ENCODE measurements at places on chromosomes 6 and 20.

GRCh38 chr6:127367023-127367375, 23.6 kb upstream of the ECHDC1 start:
- no peak for DNase-seq

DNA sequence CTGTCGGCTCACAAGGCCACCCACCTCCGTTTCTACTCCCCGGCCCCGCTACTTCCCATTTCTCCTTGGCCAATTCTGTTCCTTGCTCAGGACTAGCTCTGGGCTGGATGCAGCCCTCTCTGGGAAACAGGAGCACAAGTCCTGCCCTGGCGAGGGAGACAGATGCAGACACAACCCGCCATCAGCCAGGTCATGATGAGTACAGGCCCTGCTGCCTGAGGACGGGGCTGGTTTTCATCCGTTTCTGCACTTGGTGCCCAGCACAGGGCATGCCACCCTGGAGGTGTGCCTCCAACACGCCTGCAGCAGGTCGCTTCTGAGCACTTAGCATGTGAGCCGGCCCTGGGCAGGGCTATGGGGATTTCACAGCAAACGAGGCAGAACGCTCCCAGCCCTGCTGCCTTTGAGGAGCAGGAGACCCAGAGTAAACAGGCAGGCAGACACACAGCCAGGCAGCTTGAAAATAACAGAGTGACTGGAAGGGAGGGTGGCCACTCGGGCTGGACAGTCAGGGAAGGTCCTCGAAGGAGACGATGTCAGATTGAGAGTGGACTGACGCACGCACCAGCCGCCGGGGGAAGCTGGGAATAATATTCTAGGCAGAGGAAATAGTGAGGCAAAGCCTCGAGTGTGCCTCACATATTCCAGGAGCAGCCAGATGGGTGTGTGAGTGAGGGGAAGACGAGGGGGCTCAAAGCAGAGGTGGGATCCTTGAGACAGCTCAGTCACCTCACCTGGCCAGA, 21.2 kb upstream of the VSTM2L start:
- DNase-seq: no peak

DNA sequence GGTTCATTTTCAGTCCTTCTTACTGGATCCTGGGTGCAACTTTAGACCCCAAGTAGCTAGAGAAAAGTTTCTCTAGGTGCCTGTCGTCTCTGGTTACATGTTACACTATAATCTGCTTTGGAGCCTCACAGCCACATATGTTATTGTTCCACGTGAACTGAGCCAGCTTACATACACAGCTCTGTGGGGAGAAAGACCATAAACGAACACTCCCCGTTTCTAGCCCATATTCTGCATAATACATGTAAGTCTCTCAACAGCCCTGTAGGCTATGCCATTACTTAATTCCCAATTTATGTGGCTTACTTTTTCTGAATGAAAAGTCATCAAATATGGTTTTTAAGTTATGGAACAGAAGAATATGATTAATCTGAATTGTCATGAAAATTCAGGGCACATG, 233.8 kb downstream of the BCKDHB start:
- no peak for DNase-seq

GRCh38 chr6:93176070-93176469, 243.3 kb downstream of the EPHA7 start:
- DNase-seq: no peak

GRCh38 chr6:148134592-148134991, 208.0 kb upstream of the SASH1 start:
- DNase-seq: no peak

DNA sequence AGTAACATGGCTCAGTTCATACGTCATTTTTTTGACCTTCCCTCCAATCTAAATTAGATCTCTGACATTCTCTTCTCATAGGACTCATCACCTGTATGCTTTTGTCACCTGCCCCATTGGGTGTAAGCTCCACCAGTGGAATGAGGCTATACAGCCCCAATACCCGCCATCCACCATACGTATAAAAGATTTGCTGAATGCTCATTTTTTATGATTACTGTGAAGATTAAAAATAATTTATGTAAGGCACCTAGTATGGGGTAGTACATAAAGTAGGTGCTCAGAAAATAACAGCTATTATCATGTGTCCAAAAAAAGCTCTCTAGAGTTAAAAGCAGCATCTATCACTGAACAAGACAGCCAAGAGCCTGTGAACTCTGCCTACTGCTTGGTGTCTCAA, 24.1 kb downstream of the NCOA5 start:
- no peak for DNase-seq

DNA sequence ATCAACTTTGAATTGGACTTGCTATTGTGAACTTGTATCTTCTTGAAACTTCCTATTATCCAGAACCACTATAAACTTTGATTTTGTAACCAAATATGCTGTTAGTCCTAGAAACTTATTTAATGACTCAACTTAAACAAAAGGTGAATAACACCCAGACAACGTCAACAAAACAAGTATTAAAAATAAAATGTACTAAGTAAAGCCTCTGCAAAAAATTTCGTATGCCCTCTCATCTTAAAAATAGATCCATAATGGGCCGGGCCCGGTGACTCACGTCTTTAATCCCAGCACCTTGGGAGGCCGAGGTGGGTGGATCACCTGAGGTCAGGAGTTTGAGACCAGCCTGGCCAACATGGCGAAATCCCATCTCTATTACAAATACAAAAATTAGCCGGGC, 401.7 kb downstream of the ESR1 start:
- DNase-seq: no peak

DNA sequence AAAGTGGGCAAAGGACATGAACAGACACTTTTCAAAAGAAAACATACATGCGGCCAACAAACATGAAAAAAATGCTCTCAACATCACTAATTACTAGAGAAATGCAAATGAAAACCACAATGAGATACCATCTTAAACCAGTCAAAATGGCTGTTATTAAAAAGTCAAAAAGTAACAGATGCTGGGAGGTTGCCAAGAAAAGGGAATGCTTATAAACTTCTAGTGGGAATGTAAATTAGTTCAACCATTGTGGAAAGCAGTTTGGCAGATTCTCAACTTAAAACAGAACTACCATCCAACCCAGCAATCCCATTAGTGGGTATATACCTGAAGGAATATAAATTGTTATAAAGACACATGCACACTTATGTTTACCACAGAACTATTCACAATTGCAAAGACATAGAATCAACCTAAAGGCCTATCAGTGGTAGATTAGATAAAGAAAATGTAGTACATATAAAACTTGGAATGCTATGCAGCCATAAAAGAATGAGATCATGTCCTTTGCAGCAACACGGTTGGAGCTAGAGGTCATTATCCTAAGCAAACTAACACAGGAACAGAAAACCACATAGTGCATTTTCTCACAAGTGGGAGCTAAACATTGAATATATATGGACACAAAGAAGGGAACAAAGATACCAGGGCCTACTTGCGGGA, 16.3 kb downstream of the CENPQ start:
- no peak for DNase-seq

- no peak for DNase-seq
Observed at GRCh38 chr6:18160911-18161310, 5.7 kb downstream of the KDM1B start.

GRCh38 chr6:111994791-111995190, 59.1 kb upstream of the CCN6 start:
- DNase-seq: no peak

DNA sequence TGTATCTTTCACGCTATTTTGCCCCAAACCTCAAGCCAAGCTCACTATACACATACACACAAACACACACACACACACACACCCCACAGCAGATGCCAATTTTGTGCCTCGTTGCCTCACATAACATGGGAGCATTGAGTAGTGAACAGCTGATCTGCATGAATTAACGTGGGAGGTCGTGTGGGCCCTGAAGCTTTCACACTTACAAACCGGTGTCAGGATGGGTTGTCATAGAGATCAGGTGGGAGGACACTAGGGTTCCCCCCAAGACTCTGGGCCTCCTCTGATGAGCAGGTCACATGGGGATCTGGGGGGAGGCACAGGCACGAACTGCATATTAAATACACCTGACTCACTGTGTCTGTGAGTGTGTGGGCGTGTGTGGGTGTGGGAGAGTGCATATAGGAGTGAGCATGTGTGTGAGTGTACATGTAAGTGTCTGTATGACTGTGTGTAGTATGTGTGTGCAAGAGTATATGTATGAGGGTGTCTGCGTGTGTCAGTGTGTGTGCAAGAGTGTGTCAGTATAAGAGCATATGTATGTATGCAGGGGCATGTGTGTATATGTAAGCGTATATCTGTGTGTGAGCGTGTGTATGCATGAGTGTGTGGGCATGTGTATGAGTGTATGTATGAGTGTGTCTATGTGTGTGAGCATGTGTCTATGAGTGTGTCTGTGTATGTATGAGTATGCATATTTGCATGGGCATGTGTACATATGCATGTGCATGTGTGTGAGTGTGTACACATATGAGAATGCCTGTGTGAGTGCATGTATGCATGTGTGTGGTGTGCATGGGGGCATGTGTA, 370.4 kb downstream of the PREX1 start:
- DNase-seq: no peak

DNA sequence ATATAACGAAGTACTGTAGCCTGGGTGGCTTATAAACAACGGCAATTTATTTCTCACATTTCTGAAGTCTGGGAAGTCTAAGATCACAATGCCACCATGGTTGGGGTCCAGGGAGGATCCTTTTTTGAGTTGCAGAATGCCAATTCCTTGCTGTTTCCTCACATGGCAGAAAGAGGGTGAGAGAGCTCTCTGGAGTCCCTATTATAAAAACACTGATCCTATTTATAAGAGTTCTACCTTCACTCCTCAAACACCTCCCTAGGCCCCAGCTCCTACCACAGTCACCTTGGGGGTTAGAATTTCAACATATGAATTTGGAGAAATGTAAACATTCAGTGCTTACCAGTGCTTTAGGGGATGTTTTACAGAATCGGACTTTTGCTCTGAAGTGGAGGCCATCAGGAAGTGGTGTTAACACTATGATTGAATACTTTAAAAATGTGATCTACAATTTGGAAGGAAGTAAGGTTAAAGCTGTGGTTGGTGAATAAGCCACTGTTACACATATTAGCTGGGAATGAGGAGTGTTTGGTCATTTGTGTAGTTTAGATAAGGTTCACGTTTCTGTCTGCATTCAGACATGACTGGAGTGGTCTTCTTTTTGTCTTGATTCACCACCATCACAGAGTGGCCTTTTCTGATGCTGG, 79.9 kb upstream of the SPTLC3 start:
- no peak for DNase-seq

GRCh38 chr20:44448753-44449546, 26.7 kb upstream of the TTPAL start:
- DNase-seq: no peak

DNA sequence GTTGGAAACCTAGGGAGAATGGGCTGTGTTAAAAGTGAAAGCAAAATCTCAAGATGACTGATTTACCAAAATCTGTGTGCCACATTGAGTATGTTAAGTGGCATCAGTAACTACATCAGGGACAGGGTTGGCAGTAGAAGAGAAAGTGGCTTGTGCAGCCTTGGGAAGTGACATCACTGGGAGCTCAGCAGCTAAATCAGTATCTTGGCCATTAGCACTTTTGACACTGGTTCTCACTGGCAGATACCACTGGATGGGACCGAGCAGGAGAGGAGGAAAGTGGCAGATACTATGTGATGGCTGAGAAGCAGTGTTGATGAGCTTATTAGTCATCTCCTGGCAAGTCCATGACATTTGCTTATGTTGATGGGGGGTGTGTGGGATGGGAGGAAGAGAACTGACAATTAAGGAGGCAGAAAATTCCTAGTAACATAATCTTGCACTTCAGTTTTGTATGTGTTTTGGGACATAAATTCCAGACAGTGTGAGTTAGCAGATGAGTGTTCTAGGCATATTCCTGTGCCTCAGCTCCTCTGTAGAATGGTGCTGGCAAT, 322.2 kb downstream of the SOX4 start:
- no peak for DNase-seq

DNA sequence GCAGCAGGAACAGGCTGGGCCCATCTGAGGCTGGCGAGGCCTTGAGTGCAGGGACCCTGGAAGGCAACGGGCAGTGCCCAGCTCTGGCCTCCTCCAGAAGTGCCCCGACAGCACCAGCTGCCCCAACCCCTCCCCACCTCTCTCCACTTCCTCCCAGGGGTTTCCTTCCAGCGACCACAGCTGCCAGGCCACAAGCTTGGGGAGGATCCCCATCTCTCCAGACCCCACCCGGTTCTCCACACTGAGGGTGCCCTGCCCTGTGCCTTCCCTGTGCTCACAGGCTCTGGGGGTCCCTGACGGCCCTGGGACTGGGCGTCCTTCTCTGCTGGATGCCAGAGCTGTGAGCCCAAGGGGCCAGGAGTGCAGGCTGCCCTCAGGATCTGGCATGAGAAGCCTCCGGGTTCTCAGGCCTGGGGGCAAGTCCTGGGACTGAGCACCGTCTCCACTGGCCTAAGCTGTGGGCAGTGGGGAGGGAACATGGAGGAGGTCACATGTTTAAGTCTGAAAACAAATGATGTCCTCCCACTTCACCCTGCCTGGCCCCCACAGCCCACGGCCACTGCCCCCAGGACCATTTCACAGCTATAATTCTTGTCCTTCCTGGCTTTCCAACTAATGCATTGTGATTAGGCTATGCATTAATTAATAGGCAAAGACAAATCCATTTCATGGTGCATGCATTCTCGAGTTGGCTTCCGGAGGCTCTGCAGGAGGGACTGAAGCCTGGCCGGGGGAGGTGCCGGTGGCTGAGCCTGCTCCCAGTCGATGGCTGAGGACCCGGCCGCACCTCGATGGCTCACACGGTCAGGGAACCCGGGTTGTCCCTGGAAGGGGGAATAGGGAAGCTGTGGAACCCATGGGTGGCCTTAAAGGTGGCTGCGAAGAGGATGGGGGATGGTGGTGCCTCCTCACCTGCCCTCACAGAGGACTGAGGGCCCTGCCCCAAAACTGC, 24.4 kb downstream of the BHLHE23 start:
- DNase-seq: no peak

DNA sequence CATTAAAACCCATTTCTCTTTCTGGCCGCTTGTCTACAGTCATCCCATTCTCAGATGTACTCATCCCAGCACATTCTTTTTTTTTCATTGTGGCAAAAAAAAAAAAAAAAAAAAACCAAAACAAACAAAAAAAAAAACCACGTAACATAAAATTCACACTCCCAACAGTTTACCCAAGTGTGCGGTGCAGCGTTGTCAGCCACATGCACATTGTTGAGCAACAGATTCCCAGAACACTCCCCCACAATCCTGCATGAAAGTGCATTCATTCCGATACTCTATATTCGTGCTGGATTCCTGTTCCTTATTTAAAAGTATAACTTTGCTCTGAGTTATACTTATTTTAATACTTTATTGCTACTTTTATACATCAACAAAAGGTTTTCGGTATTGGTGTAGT, 96.0 kb downstream of the SASH1 start:
- DNase-seq: no peak

DNA sequence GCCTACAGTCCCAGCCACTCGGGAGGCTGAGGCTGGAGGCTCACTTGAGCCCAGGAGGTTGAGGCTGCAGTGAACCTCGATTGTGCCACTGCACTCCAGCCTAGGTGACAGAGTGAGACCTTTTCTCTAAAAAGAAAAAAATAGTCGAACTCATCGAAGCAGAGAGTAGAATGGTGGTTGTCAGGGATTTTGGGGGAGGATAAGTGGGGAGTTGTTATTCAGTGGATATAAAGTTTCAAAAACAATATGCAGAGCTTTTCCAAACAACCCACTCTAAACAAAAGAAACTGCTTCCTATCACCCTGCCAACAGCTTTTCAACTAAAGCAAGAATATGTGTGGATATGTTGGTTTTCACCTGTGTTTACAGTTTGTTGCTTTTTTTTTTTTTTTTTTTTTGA, 11.6 kb upstream of the MAK start:
- DNase-seq: no peak

GRCh38 chr6:74491844-74492374, 713.9 kb downstream of the COL12A1 start:
- no peak for DNase-seq

- no peak for DNase-seq
Observed at GRCh38 chr6:158488065-158488464, 71.8 kb upstream of the TMEM181 start.
